Stimulated activated CD8-positive, alpha-beta memory T cell treated with anti-CD3 and anti-CD28 coated beads, Interleukin-2, amount 100 ng/mL, for 48 hours (primary cell): ENCODE measurements at places on chromosomes 3 and 15.

DNA sequence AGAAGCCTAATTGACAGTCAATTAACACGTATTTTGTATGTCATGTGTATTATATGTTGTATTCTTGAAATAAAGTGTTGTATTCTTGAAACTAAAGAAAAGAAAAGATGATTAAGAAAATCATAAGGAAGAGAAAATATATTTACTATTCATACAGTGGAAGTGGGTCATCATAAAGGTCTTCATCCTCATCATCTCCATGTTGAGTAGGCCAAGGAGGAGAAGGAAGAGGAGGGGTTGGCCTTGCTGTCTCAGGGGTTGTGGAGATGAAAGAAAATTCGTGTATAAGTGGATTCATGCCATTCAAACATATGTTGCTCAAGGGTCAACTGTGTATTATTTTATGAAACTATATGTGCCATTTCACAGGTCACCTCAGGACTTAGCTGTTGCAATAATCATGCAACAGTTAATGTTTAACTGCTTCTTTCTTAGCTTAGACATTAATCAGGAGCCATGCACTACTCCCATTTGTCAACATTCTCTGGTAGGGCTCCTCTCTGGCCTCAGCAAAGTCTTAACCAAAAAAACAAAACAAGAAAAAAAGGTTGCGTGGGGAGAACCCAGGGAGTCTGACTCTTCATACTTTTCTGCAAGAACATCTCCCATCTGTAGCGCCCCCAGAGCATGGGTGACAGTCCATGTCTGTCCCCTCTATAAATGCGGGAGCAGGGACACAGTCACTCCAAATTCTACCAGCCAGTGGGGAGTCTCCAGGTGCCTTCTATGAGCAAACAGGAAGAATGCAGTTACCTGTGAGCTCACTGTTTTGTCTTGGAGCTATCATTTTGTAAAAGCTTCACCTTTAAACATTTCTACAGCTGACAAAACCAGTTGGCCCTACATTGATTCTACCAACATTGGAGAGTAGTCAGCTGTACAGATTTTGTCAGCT is 19.9 kb upstream of the LRRC2 start:
- DNase-seq, result no peak

DNA sequence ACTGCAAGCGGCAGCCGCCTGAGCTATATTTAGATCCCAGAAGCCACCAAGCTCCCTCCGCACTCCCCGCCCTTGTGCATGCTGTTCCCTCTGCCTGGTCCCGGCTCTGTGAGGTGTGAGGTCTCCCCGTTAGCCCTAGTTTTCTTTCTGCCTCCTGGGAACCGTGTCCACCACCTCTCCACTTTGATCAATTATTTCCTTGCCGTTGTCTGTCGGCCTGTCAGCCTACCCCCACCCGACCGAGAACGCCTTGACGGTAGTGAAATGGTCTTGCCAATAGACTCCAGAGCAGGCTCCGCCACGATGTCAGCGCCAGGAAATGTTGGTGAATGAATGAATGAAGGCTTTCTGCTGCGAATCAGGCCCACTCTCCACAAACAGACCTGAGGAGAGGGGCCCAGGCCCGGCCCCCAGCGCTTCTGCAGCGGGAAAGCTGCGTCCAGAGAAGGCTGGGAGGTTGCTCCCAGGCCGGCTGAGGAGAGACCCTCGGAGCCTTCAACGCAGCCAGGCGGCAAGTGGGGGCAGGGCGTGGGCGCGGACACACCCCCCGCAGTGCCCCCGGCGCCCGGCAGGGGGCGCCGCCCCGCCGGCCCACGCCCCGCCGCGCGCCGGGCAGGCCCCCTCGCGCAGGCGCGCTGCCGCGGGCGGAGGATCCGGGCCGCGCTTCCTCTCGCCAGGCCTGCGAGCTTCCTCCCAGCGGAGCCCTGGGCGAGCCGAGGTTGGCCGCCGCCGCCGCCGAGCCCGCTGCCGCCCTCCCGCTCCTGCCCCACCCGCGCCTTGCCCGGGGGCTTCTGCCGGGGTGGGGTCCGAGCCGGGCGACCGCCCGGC is at the start of gene CSK:
CSK (plus strand) TSS at position 650 of the 828 bp plus-strand sequence. CDS start 16,218 bp downstream, outside the sequence.
- DNase-seq, result no peak

DNA sequence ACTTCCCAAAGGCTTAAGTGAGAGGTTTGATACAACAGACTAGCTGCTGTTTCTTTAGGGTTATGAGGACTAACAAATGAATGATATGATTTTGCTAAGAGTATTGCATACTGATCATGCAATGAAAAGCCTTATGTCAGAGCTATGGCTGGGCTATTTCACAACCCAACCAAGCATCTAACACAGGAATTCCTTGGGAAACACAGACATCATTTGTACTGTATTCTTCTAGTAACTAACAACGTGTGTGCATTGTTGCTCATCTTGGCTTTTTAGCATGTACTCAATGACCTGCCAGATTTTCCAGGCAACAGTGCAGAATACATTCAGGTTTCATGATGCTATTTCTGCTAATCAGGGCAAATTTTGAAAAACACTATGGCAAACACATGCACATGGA is 19.3 kb downstream of the PDZRN3 start:
- no peak for DNase-seq

DNA sequence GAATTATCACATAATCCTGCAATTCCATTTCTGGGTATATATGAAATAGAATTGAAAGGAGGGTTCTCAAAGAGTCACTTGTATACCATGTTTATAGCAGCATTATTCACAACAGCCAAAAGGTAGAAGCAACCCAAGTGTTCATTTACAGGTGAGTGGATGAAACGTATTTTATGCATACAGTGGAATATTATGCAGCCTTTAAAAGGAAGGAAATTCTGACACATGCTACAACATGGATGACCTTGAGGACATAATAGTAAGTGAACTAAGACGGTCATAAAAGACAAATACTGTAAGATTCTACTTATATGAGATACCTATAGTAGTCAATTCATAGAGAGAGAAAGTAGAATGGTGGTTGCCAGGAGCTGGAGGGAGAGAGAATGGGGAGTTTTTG is 110.8 kb upstream of the LIPC start:
- DNase-seq, result no peak

GRCh38 chr15:68403161-68403941 is 28.6 kb downstream of the ITGA11 start:
- no peak for DNase-seq

- no peak for DNase-seq
These were observed 8.3 kb upstream of the SLC9C1 start for GRCh38 chr3:112302150-112302830.

GRCh38 chr15:40006003-40006402 is 33.0 kb downstream of the SRP14 start:
- DNase-seq, result no peak

- DNase-seq, result no peak
These were observed 22.4 kb downstream of the FBXW12 start for GRCh38 chr3:48394391-48394790.

- DNase-seq, result no peak
These were observed 550.5 kb upstream of the AGTR1 start for GRCh38 chr3:148146947-148147826.

DNA sequence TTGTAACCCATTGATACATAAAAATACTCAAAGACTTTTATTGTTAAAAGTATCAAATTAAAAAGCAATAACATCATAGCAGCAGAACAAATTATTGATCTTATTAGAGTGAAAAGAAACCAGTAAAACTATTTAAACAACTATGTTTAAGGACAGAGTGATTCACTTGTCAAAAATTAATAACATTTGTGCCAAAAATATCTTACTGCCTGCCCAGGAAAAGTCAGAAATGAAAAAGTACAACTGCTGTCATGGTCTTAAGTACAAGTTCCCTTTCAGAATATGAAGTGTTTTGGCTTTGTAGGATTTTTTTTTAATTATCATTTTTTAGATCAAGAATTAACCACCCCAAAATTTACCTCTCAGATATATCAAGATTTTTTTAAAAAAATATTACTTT is 3.4 kb downstream of the IFT57 start:
- no peak for DNase-seq

GRCh38 chr15:60541481-60542299 is 62.7 kb upstream of the ICE2 start:
- no peak for DNase-seq

GRCh38 chr3:188947401-188948280 is 224.1 kb upstream of the TPRG1 start:
- DNase-seq, result no peak

GRCh38 chr3:25789209-25789595 is 688 bp upstream of the OXSM start:
- DNase-seq, result no peak

- no peak for DNase-seq
These were observed 32.9 kb upstream of the P4HTM start for GRCh38 chr3:48957006-48957705.

DNA sequence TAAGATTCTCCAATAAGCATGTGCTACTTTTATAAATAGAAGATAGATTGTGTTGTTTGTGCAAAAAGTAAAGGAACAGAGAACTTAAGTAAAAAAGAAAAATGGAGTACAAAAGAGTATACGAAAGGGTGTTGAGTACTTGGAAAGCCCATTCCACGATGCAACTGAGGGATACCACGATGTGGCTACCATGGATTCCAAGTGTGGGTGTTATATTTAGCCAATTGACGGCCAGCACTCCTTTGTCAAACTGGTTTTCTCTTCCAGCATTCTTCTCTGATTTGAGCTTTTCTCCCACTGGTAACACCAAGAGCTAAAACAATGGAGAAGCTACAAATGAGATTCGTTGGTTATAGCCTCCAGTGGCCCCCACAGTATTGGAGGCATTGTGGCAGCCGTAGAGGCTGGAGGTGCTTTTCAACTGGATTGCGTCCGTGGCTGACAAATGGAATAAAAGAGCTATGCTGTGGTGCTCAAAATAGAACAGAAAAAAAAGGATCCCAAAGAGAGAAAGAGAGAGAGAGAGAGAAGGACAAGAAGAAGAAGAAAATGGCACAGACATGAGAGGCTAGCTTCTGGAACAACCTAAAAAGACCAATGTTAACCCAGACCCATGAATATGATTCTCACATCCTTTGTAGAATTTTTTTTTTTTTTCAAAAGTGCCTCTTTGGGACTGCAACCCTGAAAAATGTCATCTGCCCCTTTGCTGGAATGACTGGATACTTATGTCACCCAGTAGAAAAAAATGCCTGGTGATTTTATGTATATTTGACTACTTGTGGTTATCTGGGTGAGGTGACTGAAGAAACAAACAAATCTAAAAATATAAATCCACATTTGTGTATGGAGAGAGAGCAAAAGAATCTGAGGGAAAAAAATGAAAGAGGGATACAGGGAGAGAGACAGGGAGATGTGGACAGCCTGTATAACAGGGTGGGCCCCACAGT is 345.1 kb downstream of the RORA start:
- no peak for DNase-seq

DNA sequence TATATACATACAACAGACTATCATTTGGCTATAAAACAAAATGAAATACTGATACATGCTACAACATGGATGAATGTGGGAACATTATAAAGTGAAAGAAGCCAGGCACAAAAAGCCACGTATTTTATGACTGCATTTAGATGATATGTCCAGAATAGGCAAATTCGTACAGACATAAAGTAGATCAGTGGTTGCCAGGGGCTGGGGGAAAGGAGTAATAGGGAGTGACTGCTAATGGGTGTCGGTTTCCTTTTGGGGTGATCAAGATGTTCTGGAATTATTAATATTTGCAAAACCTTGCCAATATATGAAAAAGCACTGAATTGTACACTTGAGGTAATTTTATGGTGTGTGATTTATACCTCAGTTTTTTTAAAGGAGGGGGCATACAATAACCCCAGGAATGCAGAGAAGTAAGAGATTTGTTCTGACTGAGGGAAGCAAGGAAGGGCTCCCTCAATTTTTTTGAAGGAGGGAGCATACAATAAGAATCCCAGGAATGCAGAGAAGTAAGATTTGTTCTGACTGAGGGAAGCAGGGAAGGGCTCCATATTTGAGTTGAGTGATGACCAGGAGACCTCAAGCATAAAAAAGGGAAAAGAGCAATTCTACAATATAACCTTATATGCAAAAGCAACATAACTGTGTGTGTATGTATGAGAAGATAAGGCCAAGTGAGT is 6.2 kb downstream of the PSMD6 start:
- no peak for DNase-seq

DNA sequence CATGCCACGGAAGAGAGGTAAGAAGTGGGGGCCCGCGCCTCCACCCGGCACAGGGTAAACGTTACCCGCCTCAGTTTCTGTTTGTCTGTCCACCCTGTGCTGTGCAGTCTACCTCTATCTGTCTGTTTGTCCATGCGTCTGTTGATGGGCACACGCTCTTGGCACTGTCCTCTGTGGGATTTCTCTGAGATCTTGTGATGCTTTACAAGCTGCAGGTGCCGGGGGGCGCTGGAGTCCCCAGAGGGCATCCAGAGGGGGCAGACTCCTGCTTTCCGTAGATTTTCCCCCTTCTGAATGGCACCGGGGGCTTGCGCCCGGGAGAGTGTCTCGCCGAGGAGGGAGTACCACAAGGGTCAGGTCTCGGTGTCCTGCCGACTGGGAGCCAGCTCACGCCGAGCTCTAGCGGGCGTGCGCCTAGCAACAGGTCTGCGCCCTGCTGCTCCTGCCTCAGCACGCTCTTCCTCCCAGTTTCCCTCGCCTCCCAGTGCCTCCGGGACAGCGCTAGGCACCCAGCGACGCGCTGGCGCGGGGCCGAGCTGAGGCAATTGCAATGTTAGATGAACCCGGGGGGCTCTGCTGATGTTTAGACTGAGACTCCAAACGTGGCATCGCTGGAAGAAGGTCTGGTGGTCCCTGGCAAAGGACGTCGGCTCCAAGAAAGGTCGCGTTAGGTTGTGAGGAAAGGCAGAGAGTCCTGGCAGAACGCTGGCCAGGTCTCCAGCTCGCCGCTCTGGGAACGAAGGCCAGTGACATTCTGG is 667 bp downstream of the CEMIP start:
- no peak for DNase-seq

GRCh38 chr3:106809041-106809440 is 568.2 kb upstream of the CCDC54 start:
- DNase-seq, result no peak

- DNase-seq, result no peak
These were observed 946.9 kb downstream of the EPHA3 start for GRCh38 chr3:90054311-90054710.

DNA sequence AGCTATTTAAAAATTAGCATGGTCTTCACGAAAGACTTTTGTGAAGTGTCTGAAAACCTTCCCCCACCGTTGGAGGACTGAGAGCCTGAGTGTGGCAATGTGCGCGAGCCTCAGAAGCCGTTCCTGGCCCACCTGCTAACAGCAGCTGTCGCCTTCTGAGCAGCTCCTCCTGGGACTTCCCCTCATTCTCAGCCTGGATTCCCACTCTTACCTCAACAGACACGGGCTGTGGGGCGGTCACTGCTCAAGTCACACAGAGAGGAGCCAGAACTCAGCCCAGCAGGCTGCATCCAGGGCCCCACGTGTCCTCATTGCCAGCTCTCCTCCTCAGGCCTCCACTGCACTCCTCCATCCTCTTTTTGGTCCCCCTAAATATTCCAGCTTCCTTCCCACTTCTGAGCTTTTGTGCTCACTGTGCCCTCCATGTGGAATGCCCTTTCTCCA is 7.8 kb downstream of the DNASE1L3 start:
- DNase-seq, result no peak

- DNase-seq, result no peak
These were observed 79.0 kb downstream of the WDR76 start for GRCh38 chr15:43905755-43906154.

DNA sequence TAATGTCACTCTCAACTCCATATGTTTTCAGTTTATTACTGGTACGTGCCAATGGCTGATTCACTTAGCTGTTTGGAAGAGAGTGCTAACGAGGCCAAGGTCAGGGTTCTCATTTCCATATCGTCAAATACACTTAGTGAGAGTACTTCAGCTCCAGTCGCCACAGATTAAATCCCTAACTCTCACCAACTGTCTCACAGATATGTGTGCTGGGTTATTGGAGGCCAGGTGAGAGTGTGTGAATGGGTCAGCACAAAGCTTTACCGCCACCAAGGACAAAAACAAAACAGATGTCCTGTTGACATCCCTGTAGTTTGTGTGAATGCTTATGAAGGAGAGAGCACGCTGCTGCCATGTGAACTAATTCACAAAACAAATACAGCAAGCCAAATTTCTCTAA is 133.5 kb upstream of the TBL1XR1 start:
- DNase-seq, result no peak
